Neuronal stem cell (in vitro differentiated cells): ENCODE measurements at places on chromosomes 1 and 21.

DNA sequence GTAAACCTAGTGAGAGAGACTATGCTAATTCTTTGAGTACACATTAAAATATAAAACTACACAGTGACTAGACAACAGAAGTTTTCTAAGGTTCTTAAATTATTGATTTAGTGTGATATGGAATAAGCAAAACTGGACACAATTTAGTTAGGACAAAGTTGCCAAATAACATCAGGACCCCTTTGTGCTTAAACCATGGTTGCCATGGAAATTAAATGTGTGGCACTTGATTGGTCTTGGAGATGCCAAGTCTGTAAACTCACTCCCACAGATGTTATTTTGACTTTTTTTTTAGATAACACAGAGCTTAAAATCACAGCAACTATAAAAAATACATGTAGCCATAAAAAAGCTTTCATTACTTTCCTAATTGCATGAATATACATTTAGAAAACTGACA lies 234.6 kb downstream of the BRINP3 start:
- no peak for DNase-seq

DNA sequence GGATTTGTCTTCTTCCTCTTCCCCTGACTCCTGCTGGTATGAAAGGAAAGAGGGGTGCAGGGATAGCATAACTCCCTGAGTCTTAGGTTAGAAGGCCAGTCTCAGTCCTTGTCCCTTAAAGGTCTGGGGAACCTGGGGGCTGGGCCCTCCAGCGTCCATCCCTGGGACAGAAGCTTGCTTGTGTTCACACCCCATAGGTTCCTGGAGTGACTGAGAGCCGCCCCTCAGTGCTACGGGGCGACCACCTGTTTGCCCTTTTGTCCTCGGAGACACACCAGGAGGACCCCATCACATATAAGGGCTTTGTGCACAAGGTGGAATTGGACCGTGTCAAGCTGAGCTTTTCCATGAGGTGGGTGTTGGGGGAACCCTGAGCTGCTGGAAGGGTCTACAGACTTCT lies 13.1 kb downstream of the RHOC start:
- no peak for DNase-seq

DNA sequence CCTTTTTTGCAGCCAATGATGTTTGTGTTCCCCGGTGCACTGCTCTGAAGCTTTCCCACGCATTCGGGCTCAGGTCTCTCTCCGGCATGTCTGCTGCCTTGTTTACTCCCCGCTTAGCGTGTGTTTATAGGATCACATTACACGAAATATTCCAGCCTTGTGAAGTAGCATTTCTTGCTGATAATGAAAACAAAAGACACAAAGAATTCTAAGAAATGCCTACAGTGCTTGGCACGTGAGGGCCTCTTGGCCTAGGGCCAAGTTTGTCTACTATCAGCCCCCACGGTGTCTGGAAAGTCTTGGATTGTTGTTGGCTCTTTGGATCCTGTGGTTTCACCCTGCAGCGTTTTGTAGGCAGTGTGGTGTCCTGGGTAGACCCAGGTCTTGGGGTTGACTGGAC lies 11.2 kb upstream of the GSTM4 start:
- DNase-seq: no peak

DNA sequence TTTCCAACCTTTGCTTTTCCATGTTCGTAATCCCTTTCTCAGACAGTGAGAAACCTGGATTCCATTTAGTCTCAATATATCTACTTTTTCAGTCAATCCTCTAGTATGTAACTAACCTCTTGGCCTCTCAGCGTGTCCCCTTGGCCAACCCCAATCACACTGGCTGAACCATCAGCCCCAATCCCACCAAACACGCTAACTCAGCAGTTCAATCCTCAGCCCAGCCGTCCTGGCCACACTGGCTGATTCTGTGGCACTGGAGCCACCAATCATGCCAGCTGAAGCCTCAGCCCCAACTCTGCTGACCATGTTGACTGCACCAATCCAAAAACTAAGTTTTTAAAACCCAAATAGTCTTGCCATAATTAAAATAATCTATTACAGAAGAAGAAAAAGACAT lies 6.6 kb upstream of the MGST3 start:
- DNase-seq: no peak
